ENCODE measurements at places on chromosomes 4 and X. TPM values are rescaled to one million over a fixed set of nuclear protein-coding genes. Genes with fewer than 3 reads are reported as not detected.

DNA sequence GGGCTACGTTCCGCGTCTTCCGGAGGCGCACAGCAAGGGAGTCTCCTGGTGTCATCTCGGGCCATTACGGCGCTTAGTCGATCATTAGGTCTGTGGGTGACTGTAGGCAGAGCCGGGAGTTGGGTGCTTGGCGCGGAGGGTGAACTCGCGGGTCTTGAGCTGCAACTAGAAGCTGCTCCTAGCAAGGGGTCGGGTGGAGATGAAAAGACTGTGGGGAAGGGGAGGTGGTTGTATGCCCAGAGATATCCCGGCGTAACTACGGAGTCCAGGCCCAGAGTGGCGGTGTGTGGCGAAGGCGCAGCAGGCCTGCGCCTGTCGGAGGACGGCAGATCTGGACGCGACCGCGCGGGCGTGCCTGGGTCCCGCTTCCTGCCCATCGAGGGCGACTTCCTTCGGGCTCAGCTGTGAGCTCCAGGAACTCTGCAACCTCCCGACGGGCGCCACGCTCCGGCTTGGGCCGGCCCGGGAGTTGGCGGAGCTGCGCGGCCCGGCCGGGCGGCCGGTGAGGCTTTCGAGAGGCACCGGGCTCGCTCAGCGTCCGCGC, 2.7 kb upstream of the NKX3-2 start:
- peak; percentile 69 for DNase-seq

CCDC120 gene
- 16.2 TPM for total RNA-seq

PRKG2 gene
- total RNA-seq: 0.86 TPM

EIF4E gene
- 71.2 TPM for total RNA-seq

RBBP7 gene
- total RNA-seq: 110 TPM

NALF2 gene
- not detected for total RNA-seq

GRCh38 chr4:4333265-4333706, 43.2 kb downstream of the ZBTB49 start:
- DNase-seq: no peak

GRCh38 chr4:98480535-98480934, 177.9 kb downstream of the TSPAN5 start:
- no peak for DNase-seq

GRCh38 chr4:16123356-16124084, 39.7 kb upstream of the PROM1 start:
- DNase-seq: no peak

CT55 gene
- total RNA-seq: not detected

- DNase-seq: no peak
Measured at GRCh38 chr4:147044241-147044640, 98.6 kb upstream of the TTC29 start.

SCD5 gene
- not detected for total RNA-seq

CTAG1A gene
- total RNA-seq: not detected

CCDC160 gene
- total RNA-seq: not detected

DNA sequence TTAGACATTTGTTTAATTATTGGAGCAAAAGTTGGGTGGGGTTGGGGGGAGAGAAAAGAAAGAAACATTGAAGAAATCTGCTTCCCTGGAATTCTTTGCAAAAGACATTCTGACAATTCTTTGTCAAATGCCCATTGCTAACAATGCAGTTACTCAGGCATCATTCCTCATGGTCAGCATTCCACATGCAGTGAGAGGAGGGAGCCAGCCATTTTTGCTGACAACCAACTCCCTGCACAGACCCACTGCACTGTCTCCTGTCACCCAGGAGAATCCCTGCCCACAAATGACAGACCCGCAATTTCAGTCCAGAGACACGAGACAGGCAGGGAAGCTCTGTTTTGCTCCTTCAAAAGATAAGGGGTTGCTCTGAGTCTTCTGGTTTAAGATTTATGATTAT, 985.1 kb upstream of the SLIT2 start:
- DNase-seq: no peak

GRCh38 chr4:128649161-128649560, 160.3 kb upstream of the JADE1 start:
- DNase-seq: no peak

DNA sequence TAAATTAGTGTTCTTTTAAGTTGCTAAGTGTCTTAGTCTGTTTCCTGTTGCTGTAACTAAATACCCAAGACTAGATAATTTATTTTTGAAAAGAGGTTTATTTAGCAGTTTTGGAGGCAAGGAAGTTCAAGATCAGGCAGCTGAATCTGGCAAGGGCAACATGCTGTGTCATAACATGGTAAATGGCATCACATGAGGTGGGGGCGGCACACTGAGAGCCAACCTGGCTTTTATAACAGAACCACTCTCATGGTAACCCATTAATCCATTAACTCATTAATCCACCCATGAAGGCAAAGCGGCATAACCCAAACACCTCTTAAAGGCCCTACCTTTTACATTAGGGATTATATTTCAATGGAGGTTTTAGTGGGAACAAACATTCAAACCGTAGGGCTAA, 182.2 kb upstream of the GATB start:
- DNase-seq: no peak
